ENCODE measurements at places on chromosomes 3 and 15. TPM values are rescaled to one million over a fixed set of nuclear protein-coding genes. Genes with fewer than 3 reads are reported as not detected.

DNA sequence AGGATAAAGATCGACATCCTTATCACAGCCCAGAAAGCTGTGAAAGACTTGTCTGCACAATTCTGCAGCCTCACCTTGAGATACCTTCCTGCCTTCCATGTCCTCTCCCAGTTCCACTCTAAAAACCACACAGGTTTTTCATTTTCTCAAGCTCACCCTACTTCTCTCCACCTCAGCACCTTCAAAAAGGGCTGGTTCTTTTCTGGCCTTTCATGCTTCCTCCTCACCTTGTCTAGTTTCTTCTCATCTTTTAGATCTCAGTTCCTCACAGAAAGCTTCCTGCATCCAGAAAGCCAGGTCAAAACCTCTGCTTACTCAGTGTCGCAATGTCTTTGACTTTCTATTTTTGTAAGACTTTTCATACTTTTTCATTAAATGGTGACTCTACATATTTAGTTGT is 140.2 kb upstream of the STT3B start:
- no peaks in the 10 kb centered on the region for H3K36me3 ChIP-seq
- no peak overlapping the region for H3K27ac ChIP-seq
- no peaks in the 10 kb centered on the region for H3K27me3 ChIP-seq
- no peak overlapping the region for H3K4me3 ChIP-seq
- no peaks in the 10 kb centered on the region for H3K4me1 ChIP-seq

GRCh38 chr3:12991861-12992281 is 81.4 kb downstream of the IQSEC1 start:
- no peaks in the 10 kb centered on the region for H3K27me3 ChIP-seq
- H3K4me3 ChIP-seq, result no peak overlapping the region
- no peak for ATAC-seq
- peaks cover 59% of the 10 kb centered on the region for H3K4me1 ChIP-seq
- peak overlapping the region; percentile 95 for H3K27ac ChIP-seq
- H3K36me3 ChIP-seq, result no peaks in the 10 kb centered on the region

GRCh38 chr15:62057341-62057980 is 2.8 kb downstream of the VPS13C start:
- no peaks in the 10 kb centered on the region for H3K27me3 ChIP-seq
- no peak overlapping the region for H3K4me3 ChIP-seq
- peaks cover 2% of the 10 kb centered on the region for H3K4me1 ChIP-seq
- H3K36me3 ChIP-seq, result no peaks in the 10 kb centered on the region
- no peak overlapping the region for H3K27ac ChIP-seq
- no peak for ATAC-seq

DNA sequence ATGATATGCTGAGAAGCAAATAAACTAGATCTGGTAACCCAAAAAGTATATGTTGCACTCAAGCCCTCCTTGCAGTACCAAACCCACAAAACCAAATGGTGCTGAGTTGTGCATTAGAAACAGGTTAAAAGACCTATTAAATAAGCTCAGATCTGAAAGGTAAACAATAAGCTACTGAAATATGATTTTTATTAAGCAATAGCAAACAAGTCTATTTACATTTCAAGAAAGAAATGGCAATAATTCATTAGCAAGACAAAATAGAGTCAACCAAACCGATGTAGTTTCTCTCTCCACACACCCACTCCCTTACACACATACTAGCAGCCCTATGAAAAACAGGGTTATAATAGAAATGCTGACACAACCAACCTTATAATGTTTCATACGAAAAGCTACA is 760.3 kb downstream of the FHIT start:
- no peaks in the 10 kb centered on the region for H3K27me3 ChIP-seq
- no peaks in the 10 kb centered on the region for H3K36me3 ChIP-seq
- ATAC-seq, result no peak
- H3K4me3 ChIP-seq, result no peak overlapping the region

GRCh38 chr3:150757768-150758167 is 5.2 kb downstream of the SIAH2 start:
- no peak for ATAC-seq
- peaks cover 76% of the 10 kb centered on the region for H3K4me1 ChIP-seq
- H3K27ac ChIP-seq, result no peak overlapping the region

GRCh38 chr3:74055061-74055460 is 430.3 kb upstream of the PDZRN3 start:
- ATAC-seq, result no peak
- H3K27ac ChIP-seq, result no peak overlapping the region
- no peaks in the 10 kb centered on the region for H3K27me3 ChIP-seq
- H3K4me3 ChIP-seq, result no peak overlapping the region

DNA sequence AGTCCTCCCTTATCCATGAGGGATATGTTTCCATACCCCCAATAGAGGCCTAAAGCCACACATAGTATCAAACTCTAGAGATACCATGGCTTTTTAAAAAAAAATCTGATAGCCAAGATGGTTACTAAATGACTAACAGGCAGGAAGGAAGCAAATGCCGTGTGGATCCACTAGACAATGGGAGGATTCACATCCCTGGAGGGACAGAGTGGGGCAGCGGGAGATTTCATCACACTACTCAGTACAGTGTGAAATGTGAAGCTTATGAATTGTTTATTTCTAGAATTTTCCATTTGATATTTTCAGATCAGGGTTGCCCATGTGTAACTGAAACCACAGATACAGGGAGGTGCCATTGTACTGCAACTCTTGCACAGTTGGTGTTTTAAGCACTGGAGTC is 826.6 kb downstream of the SQOR start:
- no peak overlapping the region for H3K4me3 ChIP-seq
- no peak overlapping the region for H3K27ac ChIP-seq
- H3K27me3 ChIP-seq, result no peaks in the 10 kb centered on the region
- H3K36me3 ChIP-seq, result no peaks in the 10 kb centered on the region
- no peaks in the 10 kb centered on the region for H3K4me1 ChIP-seq

DNA sequence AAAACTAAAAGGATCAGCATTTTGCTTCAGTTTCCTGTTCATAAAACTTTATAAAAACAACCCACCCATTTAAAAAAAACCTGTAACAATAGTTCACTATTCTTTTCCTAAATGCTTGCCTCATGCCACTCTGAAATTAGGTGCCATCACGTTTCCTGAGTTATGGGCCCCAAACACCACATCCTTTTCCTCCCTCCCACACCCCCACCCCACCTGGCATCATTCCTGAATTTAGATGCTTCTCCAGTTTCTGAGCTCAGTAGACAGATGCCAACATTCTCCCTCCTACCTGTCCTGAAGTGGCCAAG is 11.9 kb upstream of the ARHGEF3 start:
- no peaks in the 10 kb centered on the region for H3K36me3 ChIP-seq
- no peak for ATAC-seq
- no peak overlapping the region for H3K27ac ChIP-seq

DNA sequence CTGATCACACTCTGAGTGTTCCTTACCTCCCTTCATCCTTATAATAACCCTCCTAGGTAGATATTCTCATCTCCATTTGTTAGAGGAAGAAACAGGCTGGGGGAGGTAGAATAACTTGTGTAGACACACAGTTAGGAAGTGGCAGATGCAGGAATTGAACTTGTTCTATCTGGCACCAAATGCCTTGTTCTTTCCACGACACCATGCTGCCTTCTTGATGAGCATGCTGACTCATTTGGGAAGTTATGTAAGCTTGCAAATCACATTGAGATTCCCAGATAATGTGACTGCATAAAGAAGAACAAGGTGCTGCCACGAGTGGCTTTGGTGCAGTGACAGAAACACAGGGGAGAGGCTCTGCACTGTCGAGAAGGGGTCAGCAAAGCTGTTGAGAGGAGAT is 27.5 kb upstream of the NDUFB4 start:
- H3K36me3 ChIP-seq, result no peaks in the 10 kb centered on the region
- ATAC-seq, result no peak
- peaks cover 27% of the 10 kb centered on the region for H3K4me1 ChIP-seq
- no peak overlapping the region for H3K27ac ChIP-seq

DNA sequence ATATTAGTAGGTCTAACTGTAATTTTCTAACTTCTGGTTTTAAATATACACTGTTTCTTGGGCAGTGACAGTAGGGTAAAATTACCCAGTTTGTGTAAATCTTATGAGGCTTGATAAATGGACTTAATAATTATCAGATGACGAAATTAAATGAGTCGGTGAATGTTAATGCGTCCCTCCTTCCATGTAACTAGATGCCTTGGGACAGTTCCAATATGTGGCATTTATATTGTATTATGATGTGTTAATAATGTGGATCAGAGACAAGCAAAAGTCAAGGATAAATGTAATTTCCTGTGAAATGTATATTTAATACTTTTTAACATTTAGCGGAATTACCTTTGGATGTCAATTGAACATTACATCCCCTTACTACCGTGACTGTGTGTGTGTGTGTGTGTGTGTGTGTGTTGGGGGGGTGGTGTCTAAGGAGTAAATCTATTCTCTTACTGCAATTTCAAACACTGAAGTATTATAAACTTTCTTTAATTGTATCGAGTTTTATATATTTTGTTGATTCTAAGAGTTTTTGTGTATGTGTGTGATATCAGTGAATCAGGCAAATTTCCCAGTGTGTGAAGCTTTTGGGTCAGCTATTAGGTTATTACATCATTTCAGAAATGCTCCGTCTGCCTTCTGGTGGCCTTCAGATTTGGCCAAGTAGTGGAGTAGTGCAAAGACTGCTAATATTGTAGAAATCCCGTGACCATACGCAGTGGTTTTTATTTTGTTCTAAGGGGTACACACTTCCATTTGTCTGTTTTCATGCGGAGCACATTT is 50.1 kb downstream of the CNTN4 start:
- no peak overlapping the region for H3K4me3 ChIP-seq
- H3K27me3 ChIP-seq, result no peaks in the 10 kb centered on the region
- ATAC-seq, result no peak
- H3K4me1 ChIP-seq, result no peaks in the 10 kb centered on the region
- H3K36me3 ChIP-seq, result no peaks in the 10 kb centered on the region

- peaks cover 15% of the 10 kb centered on the region for H3K27me3 ChIP-seq
- no peaks in the 10 kb centered on the region for H3K4me1 ChIP-seq
- no peak for ATAC-seq
- no peak overlapping the region for H3K4me3 ChIP-seq
- H3K36me3 ChIP-seq, result no peaks in the 10 kb centered on the region
Observed at GRCh38 chr15:66049353-66049752, 180.1 kb downstream of the RAB11A start.

DNA sequence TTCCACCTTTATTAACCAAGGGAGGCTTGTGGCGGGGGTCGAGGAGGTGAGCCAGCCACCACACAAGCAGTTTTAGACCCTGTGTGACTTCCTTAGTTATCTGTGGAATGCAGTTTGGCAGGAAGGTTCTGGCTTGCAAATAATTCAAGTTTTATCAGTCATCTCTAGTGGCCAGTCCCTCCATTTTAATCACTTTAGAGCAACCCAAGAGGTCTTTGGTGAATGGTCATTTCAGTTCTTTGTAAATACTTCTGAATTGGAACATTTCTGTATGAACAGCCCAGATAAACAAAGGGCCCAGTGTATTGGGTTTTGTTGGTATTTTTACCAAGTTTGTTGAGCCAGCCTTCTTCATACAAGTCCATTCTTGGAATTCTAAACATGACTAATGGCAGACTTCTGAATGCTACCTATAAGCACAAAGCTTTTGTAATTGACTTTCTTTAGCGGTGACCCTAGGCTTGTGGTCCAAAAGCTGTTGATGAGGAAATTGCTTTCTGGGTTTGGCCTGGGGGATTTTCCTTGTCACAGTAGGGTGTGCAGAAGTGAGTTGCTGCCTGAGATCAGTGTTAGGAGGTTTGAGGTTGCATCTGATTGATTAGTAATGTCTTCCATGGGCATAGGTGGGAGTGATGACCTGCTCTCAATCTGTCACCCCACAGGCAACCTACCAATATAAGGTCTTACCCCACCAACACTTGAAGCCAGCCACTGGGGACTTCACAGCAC is 193.3 kb upstream of the TOPAZ1 start:
- H3K4me3 ChIP-seq, result no peak overlapping the region
- H3K27me3 ChIP-seq, result peaks cover 25% of the 10 kb centered on the region
- ATAC-seq, result no peak
- H3K27ac ChIP-seq, result no peak overlapping the region
- H3K4me1 ChIP-seq, result no peaks in the 10 kb centered on the region

DNA sequence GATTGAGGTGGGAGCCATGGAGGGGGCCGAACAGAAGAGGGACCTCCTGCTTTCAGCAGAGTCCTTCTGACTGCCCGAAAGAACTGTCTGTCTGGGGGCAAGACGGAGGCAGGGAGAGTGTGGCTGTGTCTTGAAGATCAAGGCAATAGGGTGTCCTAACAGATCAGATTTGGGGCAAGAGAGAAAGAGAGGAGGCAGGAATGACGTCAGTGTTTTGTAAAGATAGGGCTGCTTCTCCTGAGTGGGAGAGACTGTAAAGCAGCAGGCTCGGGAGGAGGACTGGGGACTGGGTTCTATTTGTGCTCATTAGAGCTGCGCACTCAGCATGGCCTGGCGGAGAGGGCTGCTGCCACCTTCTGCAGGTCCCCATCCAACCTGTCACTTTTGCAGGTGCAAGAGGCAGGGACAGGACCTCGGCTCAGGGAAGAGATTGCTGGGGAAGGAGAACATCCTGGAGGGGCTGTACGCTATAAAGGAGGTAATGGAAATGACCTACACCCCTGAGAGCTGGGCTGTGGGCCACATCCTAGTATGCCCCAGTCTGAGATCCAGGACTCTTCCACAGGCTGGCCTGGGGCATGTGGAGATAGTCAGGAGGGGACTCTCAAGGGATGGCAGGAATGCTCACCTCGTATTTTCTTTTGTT is 29.0 kb upstream of the FGD5 start:
- no peak overlapping the region for H3K4me3 ChIP-seq
- ATAC-seq, result no peak
- H3K4me1 ChIP-seq, result no peaks in the 10 kb centered on the region
- H3K36me3 ChIP-seq, result no peaks in the 10 kb centered on the region
- H3K27me3 ChIP-seq, result peaks cover 31% of the 10 kb centered on the region
- H3K27ac ChIP-seq, result no peak overlapping the region

DNA sequence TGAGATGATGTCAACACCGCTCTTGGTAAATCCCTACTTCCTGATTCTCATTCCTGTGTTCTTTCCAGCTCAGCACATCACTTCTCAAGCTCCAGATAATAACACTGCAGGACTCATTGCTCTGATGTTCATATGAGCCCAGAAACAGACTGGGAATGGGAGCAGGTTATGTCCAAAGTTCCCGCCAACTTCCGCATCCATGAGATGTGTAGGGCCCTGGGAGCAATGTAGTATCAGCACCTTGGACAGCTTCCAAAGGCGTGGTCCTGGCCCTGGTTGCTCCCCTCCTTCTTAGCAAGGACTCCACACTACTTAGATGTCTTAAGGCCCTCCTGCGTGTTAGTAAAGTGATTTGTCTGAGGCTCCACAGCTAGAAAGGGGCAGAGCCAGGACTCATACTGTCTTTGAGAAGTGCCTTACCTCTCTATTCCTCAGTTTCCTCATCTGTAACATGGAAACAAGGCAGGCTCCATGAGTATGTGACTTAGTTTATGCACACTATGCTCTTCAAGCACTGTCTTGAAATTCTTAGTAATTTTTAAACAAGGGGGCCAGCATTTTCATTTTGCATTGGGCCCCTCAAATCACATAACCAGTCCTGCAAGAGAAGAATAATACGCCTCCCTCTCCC is 27.9 kb upstream of the SLC6A1 start:
- ATAC-seq, result no peak
- H3K27me3 ChIP-seq, result peaks cover 65% of the 10 kb centered on the region
- no peaks in the 10 kb centered on the region for H3K36me3 ChIP-seq
- H3K4me1 ChIP-seq, result no peaks in the 10 kb centered on the region
- no peak overlapping the region for H3K27ac ChIP-seq

- no peaks in the 10 kb centered on the region for H3K4me1 ChIP-seq
- no peaks in the 10 kb centered on the region for H3K36me3 ChIP-seq
- no peaks in the 10 kb centered on the region for H3K27me3 ChIP-seq
- no peak overlapping the region for H3K4me3 ChIP-seq
Observed at GRCh38 chr3:149678351-149678950, 20.6 kb upstream of the WWTR1 start.

Gene CSNK1G1
- 14.2 TPM for total RNA-seq

Gene EPHB3
- total RNA-seq, result 3.7 TPM

Gene PLSCR2
- 1.3 TPM for total RNA-seq

Gene CHAC1
- 1.8 TPM for total RNA-seq

Gene XCR1
- total RNA-seq, result not detected

Gene TRPM1
- total RNA-seq, result not detected
